Stimulated activated CD4-positive, alpha-beta T cell treated with anti-CD3 and anti-CD28 coated beads, Interleukin-1b, Interleukin-23, amount 100 ng/mL, for 1 hour (primary cell): ENCODE measurements at places on chromosomes 12 and 14.
A peak's percentile ranks its signal among the peaks of the same experiment; 100 is the strongest.

DNA sequence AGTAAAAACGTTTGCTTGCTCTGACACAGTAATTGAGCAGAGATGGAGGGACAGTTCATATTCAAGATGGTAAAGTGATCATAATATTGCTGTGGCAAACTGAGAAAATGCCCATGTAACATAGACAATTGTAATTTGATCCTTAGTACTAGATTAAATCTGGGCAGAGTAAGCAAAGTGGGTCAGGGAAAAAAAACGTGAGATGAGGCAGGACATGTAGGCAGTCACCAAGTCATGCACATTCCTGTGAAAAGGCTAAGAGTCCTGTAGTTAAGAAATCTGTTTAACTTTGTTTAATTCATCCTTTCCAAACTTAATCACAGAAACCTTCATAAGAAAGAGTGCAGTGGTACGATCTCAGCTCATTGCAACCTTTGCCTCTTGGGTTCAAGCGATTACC lies 16.1 kb downstream of the BTBD7 start:
- no peak for DNase-seq

- no peak for DNase-seq
Measured at GRCh38 chr12:65557438-65558181, 266.7 kb upstream of the HMGA2 start.

DNA sequence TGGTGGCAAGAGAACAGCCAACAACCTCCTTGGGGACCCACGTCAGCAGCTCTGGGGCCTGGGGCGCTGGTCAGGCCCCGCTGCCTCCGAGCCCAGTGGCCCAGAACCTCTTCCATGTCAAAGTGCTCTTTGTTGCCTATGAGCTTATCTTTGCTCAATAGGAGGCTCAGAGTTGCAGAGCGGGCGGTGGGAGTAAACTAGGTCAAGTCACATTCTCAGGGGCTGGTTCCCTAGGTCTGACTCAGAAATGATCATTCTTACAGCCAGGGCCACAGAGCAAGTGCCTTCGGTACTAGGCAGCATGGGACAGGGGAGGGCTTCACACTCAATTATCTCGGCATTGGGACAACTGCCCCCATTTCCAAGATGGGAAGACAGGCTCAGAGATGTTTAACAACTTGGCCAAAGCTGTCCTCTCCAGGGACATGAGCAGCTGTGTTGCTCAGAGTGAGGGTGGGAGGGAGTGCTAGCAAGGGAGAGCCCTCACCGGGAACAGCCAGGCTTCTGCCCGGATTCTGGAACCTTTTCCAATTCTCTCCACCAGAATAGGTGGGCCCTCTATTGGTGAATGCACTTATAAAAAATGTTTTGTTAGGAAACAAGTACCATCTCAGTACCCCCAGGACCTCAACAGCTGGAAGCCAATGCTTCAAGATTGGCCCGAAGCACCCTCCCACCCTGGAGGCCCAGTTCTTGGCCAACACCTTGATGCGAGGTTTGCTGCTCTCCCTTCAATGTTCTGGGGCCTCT lies 11.9 kb downstream of the SLC25A29 start:
- DNase-seq, result no peak

DNA sequence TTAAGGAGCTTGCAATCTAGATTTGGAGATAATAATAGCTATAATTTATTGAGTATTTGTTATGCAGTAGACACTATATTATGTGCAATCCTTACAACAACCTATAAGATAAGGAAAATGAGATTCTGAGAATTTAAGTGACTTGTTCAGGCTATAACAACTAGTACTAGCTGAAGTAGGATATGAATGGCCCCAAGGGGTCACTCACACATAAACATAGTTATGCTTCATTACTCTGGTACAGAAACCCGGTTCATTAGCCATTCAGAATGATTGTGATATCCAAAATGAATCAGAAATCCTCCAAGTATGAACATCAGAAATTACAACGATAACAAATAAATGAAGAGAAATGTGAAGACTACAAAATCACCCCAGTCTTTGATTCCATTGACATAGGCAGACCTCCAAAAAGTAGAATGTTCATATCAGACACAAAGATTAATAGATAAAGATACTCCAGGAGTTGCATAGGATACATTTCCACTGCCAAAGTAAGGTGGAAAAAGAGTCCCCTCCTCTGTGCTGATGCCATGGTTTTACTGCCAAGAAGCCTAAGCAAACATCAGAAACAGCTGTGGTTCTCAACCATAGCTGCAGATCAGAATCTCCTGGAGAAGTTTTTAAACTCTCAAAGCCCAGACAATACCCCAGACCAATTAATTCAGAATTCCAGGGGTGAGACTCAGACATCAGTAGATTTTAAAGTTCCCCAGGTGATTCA lies 8.6 kb upstream of the NID2 start:
- no peak for DNase-seq

DNA sequence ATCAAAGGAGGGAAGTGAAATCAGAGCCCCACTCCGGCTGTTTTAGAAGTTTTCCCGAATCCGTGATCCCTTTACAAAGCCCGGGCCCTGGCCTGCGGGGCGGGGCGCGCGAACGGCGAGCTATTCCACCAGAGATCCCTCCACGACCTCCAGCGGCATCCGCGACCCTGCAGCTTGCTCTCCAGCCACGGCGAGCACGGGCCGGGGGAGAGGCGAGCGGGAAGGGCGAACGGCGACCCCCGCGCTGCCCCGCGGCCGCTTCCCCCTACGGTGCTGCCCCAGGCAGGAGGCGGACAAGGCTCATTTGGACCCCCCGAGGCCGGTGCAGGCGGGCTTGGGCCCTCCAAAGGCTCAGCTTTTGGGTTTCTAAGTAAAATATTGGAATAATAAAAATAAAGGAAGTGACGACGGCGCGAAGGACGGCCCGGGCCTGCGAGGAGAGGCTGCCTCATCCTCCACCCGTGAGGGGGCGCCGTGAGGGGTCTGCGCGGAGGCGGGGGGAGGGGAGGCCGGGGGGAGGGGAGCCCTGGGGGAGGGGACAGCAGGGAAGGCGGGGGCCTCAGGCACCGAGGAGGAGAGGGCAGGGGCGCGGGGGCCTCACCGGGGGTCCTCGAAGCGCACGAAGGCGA lies 613 bp downstream of the SRSF9 start:
- DNase-seq, result peak; percentile 41

- no peak for DNase-seq
Measured at GRCh38 chr14:51398898-51399297, 158.9 kb downstream of the TMX1 start.

- no peak for DNase-seq
Measured at GRCh38 chr12:113298861-113299545, 35.9 kb downstream of the SLC8B1 start.

GRCh38 chr12:114672817-114673168 lies 11.2 kb downstream of the TBX3 start:
- no peak for DNase-seq

GRCh38 chr12:56321027-56321426 lies 5.2 kb upstream of the CNPY2 start:
- no peak for DNase-seq

GRCh38 chr12:51751661-51752060 lies 96.9 kb downstream of the FIGNL2 start:
- no peak for DNase-seq
